ENCODE measurements at places on chromosomes 3 and 15.
A peak's percentile ranks its signal among the peaks of the same experiment; 100 is the strongest.

- no peak for DNase-seq
Observed at GRCh38 chr3:18655827-18656226, 230.7 kb upstream of the SATB1 start.

DNA sequence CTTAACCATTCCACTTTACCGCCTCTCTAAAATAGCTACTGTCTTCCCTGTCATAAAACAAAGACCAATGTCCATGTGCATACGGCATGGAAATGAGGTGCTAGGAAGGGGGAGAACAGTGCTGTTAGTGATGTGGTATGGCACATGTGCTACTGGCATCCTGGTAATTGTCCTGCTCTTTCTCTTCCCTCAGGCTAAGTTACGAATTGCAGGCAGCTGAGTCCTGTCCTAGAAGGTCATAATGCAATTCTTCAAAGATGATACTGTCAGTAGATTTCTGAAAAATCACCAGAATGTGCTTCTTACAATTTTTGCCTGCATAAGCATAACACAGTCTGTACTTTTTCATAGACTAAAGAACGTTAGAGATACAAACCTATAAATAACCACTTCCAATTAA lies 216.8 kb downstream of the RSL24D1 start:
- DNase-seq = no peak

DNA sequence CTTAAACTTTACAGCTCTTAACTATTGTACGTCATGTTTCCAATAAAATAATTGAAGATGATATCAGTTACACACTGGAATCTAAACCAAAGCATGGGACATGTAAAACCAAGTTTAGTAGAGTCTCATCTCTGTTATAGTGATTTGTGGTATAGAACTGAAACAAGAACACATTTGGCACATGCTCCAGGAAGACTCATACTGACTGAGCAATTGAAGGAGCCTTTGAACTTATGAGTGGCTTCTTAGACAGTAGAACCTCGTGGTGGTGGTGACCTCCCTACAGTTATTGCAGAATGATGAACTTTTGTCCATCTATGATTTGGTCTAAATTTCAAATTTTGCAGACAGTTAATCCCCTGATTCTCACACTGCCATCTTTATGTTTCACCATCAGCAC lies 729.7 kb downstream of the ROBO1 start:
- no peak for DNase-seq

DNA sequence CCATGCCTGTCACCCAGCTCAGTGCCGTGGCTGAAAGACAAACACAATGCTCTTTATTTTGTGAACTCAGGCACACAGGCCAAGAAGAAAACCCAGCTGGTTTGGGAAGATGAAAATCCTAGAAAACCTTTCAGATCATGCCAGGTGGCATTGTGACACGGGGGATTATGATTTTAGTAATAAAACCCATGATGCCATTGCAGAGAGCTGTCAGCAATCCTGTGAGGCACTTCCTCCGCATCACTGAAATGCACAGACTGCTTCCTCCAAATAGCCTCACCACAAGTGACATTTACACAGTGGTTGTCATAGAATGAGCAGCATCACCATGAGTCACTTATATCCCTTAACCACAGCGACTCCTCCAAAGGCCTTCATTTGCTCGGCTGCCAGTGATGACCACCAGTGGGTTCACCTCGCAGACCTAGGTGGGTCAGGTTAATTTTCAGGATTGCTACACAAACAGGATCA lies 22.7 kb downstream of the ABHD6 start:
- peak; percentile 42 for DNase-seq

GRCh38 chr3:179646177-179646576 lies 6.7 kb upstream of the USP13 start:
- no peak for DNase-seq

- DNase-seq = no peak
Observed at GRCh38 chr15:70142072-70142321, 44.3 kb upstream of the TLE3 start.

- no peak for DNase-seq
Observed at GRCh38 chr15:89077750-89078149, 10.5 kb upstream of the ABHD2 start.

DNA sequence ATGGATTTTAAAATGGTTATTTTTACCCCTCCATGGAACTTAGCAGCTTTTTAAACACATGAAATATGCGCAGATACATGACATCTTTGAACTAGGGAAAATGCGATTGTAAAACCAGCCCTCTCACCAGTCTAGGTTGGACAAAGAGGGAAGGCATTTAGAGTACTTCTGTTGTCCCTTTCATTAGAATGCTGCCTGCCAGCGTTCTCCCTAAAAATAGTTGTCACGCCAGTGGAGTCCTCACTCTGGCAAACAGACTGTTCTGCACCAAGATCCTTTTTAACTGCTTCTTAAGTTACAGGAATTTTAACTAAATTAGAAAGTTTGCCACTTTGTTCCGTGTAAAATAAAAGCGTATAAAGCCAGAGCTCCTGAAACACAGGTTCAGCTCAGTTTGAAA lies 295.3 kb downstream of the VPS13C start:
- DNase-seq = peak; percentile 6

DNA sequence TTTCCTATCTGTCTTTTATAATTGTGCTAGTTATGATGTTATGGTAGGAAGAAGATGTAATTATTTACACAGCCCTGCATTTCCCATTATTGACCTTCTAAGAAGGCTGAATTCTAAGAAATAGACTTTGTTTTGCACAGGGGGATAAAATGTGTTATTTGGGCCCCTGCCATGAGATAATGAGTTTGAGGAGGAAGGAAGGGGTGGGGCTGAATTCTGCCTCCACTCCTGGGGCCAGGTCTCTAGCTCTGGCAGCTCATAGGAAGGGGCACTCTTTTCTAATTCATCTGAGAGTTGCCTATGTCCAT lies 69.2 kb upstream of the GOLGA8B start:
- no peak for DNase-seq

- no peak for DNase-seq
Observed at GRCh38 chr3:141901914-141902313, 25.5 kb downstream of the ATP1B3 start.

DNA sequence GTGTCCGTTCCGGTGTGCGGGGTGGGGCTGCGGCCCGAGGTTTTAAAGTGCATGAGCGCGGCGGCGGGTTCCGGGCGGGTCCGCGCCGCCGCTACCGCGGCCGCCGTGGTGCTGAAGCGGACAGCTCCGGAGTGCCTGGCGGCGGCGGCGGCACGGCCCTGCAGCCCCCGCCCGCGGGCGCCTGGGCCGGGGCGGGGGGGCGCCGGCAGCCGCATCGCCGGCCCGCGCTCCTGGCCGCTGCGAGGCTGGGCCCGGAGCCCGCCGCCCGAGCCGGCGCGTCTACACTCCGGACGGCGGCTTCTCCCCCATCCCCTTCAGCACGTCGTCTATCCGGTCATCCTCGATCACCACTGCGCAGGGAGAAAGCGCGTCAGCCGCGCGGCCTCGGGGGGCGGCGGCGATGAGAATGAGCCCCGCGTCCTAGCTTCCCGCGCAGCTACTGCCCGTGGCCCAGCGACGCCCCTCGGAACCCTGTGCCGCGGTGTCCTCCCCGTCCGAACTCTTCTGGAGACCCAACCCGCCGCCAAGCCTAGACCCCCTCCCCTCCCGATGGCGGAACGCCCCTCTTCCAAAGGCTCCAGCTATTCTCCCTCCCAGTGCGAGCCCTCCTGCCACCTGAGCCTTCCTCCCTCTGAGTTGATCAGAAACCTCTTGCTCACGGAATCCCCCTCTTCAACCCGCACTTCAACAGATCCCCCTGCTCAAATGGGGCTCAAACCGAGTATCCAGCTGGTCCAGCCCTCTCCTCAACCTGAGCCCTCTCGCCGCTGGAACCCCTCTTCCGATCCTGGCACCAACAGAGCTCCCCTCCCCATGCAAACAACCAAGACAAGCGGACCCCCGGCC lies 1.3 kb downstream of the CAMK2N2 start:
- no peak for DNase-seq

DNA sequence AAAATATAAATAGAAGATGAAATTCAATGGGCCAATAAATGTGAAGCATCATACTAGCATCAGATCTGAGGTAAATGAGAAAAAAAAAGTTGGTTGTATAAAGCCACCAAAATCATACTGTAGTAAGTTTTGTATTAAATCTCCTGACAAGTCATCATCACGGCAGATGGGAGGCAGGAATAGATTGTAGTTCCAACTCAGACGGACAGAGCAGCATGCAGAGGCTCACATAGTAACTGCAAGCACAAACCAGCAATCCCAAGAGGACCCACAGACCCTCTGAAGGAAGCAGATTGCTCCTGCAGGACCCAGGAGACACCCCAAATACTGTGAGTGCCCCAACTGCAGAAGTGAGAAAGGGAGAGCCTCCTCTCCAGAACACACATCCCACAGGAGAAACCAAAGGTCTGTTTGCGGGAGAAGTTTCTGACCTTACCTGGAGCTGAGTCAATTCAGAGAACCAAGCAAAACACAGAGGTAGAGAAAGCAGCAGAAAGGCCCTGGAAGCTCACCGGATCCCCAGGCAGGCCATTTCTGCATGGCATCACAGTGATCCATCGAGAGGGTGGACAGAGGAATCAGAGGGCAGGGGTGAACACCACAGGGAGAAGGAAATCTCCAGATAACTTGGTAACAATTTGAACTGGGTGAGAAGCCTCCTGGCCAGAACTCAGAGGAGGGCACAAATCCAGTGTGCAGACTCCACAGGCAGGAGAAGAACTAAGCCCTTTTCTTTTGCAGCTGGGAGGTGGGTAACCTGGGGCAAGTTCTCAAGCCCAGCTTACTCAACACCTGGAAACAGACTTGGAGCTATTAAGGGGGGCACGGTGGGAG lies 141.6 kb upstream of the ARHGEF26 start:
- no peak for DNase-seq

DNA sequence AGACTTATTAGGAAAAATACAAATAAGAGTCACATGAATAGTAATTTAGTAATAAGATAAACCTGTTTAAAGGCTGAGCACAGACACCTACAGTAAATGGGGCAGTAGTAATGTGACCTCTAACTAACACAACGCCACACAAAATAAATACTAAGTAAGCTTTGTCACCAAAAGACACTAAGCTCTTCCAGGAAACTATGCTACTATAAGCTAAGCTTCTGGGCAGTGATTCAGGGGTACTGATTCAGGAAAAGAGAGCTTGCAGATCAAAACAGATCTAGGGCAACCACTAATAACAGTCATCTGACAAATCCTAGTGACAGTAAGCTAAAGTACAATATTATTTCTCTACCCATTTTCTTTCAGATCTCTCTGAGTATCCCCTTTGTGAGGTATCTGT lies 68.8 kb downstream of the PLOD2 start:
- DNase-seq = no peak

GRCh38 chr3:139534992-139535879 lies 4.3 kb downstream of the RBP1 start:
- peak; percentile 79 for DNase-seq

DNA sequence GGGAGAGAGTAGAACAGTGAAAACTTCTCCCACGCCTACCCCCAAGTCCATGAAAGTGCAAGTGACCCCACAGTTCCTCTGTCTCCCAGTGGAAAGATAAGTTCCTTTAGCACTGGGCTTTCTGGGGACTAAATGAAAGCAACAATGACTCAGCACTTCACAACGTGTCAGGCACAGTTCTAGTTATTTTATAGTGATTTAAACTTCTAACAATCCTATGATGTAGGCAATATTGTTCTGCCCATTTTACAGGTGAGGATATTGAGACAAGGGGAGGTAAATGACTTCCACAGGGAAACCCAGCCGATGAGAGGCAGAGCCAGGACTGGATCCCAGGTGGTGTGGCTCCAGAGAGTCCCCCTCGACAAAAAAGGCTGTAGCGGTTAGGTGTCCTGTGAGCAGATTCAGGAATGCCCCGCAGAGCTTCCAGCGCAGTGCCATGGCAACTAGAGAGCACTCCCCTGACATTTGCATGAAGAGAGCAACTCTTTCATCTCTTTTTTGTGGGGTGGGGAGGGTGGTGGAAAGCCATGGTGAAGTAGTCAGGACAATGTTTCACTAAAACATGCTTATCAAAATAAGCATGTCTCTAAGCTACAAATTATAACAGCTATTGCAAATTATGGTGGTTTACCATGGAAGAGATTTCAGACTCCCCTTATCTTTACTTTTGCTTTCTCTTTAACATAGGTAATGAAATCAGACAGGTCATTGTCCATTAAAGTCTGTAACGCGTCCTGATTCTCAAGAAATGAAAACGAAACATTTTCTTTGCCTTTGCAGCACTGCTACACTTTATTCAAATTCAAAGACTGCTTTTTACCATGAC lies 62.1 kb downstream of the NR2F2 start:
- DNase-seq = no peak

DNA sequence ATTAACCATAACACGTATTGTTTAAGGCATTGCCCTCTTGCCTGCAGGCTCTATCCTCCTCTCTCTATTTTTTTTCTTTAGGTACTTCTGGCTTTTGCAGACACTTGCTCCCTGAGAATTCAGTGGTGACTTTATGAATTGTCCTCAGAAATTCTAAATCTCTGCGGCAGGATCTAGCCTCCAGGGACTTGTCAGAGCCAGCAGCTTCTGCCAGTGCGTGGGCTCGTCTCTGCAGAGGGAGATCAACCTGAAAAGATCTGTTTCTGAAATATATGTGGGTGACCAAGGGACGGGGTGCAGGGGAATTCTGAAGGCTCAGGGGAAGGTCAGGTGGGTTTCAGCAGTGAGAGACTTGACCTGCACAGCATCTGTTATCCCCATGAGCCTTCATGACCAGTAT lies 326.1 kb upstream of the LRRFIP2 start:
- no peak for DNase-seq

GRCh38 chr3:153070511-153070868 lies 91.5 kb upstream of the RAP2B start:
- no peak for DNase-seq

DNA sequence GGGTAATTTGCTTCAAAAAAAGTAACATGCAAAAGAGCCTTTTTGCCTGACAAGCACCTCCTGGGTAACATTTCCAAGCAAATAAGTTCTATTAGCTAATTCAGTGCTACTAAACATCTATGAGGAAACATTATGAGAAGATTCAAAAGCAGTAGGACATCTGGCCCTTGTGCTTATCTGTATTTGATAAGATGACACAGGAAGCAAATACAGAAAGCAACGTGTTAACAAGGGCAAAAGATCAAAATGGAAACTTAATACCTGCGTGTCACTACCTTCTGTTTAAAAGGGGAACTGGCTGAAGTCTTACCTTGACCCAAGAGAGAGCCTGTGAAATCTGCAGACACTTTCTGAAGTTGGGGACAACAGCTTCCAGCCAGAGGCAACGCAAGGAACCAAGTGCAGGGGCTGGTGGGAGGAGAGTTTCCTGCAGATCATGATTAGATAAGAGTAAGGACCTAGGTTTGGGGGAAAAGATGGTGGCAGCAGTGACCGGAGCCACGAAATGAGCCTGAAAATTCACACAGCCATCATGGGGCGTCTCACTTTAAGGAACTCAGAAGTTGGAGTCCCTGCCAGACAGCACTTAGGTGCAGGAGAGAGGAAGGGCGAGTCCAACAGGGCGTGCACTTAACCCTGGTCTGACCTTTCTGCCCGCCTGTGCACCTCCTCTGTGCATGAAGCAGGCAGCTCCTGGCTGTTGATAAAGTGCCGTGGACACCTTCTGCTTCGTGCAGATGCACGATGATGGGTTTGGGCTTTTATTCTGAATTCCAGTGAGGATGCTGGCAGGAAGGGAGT lies 153.6 kb upstream of the BHLHE40 start:
- DNase-seq = no peak

All from putamen (tissue), 1 donor.